Left colon (tissue), 2 donors: ENCODE measurements at places on chromosomes 6 and 20. TPM values are rescaled to one million over a fixed set of nuclear protein-coding genes. Genes with fewer than 3 reads are reported as not detected.

RIMS1 gene
- total RNA-seq, result 0.28 TPM

SCRT2 gene
- total RNA-seq, result not detected

GRCh38 chr6:30743099-30744053 is 889 bp upstream of the FLOT1 start:
- DNase-seq, result peak; percentile 64

GRCh38 chr20:6614836-6615235 is 152.7 kb upstream of the BMP2 start:
- DNase-seq, result no peak

GRCh38 chr6:159977255-159977903 is 8.5 kb downstream of the IGF2R start:
- DNase-seq, result no peak

- DNase-seq, result no peak
Observed at GRCh38 chr20:24892522-24892921, 56.5 kb upstream of the CST7 start.

DNA sequence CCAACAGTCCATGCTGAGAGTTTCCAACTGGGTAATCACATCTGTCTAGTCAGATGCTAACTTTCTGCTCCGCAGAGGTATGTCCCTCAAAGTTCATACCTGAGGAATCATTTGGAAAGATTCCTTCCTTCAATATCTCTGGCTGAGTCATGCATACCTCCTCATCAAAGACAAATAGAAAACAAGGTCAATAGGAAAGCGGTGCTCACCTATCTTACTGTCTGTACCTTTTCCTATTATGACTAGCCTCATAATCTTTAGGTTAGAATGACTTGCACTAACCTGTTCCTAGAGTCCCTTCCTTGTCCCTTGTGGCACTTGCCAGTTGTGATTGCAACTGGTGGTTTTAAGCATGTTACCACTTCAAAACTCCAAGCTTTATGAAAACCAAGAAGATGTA is 78.2 kb upstream of the PTPRK start:
- DNase-seq, result no peak
